GM18507 (cell line): ENCODE measurements at places on chromosomes 12 and 14.

GRCh38 chr12:120983759-120984158 is 5.4 kb downstream of the HNF1A start:
- no peak for DNase-seq

DNA sequence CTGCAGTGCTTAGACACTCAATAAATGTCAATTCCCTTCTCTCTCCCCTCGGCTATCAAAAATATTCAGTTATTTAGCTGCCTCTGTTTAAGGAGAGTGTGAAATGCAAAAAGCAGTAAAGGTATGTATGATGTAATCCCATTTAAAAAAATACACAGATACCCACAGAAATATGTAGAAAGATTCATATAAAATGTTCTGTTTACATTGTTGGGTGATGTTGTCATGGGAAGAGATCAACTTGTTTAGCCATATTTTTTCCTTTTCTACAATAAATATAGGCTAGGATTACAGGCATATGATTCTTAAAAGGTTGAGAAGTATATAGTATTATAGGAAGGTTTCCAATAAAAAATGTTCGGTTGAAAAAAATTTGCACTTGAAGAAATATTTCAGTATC is 7.8 kb downstream of the PPP2R3C start:
- no peak for DNase-seq

- DNase-seq: no peak
Measured at GRCh38 chr12:51864833-51865670, 16.5 kb upstream of the FIGNL2 start.

DNA sequence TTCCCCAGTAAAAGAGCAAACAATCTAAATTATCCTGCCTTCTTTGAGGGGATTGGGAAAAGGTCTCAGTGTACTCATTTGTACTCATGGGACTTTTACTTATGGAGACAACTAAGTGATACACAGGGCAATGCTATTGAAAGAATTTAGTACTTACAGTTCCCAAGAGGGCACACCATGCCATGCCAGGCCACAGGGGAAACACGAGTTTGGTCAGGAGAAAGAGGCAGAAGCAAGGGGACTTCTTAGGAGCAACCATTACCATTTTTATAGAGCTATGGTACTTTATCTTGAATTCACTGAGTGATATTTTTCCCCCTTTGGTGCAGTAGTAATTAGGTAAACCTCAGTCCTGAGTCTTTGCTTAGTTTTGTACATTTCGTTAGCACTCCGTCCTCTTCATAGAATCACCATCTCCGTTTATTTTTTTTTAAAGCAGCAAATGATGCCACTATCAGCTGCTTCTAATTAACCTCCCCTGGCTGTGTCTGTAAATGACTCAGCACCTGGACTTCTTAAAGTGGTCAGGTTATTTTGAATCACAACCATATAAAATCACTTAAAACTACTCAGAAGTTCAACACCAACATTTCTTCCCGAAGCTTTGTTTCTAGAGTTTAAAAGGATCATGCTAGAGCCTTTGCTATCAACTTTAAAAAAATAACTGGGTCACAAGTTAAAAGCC is 5.9 kb upstream of the WASHC3 start:
- no peak for DNase-seq

- DNase-seq: no peak
Measured at GRCh38 chr14:90562652-90563051, 165.8 kb downstream of the CALM1 start.

DNA sequence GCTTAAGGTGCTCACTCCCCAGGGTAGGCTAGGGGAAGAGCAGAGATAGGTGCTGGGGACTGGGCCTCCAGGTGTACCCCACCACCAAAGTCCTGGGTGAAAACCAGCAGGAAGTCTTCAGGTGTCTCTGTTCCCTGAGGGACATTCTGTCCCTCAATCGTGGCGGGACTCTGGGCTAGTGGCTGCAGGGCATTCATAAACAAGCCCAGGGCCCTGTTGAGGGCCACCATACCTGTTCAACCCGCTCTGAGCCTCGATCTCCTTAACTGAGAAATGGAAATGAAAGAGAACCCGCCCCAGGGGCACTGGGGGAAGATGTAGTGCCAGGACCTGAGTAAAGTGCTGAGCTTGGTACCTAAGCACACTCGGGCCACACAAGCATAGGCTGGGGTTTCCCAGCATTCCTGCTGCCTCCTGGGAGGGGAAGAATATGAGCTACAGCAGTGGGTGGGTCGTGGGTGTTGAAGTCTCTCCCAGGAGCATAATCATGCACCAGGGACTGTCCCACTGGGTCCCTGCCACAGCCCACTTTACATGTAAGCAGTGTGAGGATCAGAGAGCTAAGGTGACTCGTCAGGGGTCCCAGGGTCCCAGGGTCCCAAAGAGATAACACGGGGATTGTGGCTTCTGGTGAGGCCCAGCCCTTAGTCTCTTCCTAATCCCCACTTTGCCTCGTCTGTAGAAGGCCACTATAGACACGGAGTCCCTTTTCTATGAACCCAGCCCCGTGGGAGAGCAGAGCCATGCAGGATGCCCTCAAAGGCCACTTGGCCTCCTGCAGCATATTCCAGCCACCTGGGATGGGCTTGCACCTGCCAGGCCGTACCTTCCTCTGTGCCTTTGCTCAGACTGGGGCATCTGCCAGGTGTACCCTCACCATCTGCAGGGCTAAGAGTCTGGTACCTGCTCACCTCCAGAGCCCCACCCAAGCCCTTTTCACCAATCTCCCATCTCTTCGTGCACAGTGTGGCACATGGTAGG is 14.4 kb downstream of the FAM222A start:
- no peak for DNase-seq

GRCh38 chr14:100449225-100449987 is 126.3 kb downstream of the SLC25A47 start:
- DNase-seq: no peak

DNA sequence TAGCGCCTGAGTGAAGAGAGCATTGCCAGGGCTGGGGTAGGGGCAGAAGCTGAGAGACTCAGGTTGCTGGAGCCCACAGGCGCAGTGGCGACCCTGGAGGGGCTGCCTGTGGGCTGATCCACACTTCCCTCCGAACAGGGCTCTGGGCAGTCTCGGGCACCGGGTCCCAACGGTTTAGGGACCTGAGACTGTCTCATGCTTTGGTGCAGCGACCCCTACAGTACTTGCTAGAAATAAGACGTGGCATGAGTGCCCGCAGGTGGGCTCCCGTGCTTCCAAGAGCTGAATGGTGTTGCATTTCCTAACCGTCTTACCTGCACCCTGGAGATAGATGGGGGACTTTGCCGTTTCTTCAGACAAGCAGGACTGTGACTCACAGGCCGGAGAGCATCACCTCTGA is 57.4 kb downstream of the AACS start:
- DNase-seq: no peak

DNA sequence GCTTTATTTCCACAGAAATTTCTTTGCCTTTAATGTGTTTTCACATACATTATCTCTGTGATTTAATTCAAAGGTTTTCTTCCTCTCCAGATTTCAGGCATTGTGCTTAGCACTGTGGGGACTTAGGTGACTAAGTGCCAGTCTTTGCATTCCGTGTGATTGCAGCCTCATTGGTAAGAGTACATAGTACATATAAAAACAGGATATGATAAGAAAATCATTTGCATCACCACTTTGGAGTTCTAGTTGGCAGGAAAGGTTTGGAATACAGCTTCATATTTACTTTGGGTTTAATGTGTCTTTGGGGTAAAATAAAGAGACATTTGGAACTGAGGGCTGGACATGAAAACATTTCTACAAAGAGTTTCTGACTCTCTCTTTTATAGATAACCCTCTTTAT is 37.8 kb upstream of the C12orf75 start:
- DNase-seq: no peak

GRCh38 chr14:95683793-95684192 is 2.4 kb upstream of the TCL1B start:
- DNase-seq: peak; percentile 54
